MM.1S (cell line): ENCODE measurements at places on chromosomes 7 and 10.

- DNase-seq, result no peak
Measured at GRCh38 chr10:60536529-60537114, 146.9 kb upstream of the ANK3 start.

DNA sequence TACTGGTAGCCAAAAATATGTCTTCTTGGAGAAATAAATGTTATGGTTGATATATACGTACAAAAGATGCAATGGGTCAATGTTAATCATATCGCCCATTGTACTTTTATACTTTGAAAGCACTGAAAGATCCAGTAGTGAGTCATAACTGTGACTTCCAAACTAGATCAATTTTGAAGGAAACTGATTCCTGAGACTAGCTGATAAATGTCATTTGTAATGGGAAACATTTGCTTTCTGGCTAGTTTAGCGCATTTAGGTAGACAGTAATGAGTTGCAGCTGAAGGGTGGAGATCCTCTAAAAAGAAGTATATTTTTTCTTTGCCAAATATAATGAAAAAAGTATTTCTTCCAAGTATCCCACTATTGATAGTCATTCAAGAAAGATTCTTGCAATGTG is 53.5 kb upstream of the ARHGAP21 start:
- no peak for DNase-seq

GRCh38 chr7:149770728-149771636 is 2.4 kb downstream of the ZNF467 start:
- no peak for DNase-seq

- DNase-seq, result no peak
Measured at GRCh38 chr7:135527025-135527424, 17.1 kb upstream of the CNOT4 start.

DNA sequence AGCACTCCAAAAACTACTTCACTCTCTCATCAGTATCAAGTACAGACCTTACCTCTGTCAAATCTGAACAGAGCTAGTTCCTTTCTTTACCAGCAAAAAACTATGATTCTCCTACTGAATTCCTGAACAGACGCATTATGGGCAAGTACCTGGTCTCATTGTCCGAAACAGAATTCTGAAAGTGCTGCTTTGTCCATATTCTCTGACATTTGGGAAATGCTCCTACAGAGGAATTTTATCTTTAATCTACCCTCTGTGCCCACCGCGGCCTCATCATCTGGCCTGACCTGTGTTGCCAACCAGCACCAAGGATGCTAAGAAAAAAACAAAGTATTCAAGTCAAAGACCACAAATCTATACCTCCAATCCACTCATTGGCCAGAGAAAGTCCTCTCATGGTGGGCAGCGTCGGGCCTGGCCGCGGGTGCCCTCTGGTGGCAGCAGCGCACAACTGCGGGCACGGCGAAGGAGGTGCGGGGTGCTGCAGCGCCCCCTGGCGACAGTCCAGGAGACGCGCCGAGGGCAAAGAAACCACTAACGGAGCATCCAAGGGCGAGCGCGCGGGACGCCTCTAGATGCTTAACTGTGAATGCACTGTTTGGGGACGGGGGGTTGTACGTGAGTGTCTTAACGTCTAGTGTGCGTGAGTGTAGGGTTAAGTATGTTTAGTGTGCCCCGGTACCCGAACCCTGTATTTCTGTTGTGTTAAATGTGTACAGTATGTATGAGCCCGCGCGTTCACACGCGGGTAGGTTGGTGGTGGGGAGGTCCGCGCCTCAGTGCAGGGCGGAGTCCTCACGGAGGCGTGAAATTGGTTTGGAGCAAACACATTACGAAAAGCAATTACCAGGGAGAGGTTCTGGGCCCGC is 5.0 kb upstream of the GBX1 start:
- peak; percentile 77 for DNase-seq

DNA sequence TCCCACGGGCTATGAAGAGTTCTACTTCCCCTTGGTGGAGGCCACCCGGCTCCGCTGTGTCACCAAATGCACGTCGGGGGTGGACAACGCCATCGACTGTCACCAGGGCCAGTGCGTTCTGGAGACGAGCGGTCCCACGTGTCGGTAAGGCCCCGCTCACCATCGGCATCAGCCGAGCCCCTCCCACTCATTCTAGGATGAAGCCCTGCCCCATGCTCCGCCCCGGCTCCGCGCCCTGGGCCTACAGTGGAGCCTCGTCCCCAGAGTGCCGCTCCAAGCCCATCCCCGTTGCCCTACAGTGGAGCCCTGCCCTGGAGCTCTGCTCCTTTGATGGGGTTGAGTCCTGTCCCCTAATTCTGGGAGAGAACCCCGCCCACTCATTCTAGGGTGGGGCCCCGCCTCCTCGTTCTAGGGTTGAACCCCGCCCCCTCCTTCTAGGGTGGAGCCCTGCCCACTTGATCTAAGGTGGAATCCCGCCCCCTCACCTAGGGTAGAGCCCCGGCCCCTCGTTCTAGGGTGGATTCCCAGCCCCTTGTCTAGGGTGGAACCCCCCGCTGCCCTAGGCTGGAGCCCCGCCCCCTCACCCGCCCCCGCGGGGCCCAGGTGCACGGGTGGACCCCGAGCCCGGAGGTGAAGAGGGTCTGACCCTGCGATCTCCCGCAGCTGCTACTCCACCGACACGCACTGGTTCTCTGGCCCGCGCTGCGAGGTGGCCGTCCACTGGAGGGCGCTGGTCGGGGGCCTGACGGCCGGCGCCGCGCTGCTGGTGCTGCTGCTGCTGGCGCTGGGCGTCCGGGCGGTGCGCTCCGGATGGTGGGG is 3.4 kb upstream of the MUC12 start:
- peak; percentile 42 for DNase-seq

DNA sequence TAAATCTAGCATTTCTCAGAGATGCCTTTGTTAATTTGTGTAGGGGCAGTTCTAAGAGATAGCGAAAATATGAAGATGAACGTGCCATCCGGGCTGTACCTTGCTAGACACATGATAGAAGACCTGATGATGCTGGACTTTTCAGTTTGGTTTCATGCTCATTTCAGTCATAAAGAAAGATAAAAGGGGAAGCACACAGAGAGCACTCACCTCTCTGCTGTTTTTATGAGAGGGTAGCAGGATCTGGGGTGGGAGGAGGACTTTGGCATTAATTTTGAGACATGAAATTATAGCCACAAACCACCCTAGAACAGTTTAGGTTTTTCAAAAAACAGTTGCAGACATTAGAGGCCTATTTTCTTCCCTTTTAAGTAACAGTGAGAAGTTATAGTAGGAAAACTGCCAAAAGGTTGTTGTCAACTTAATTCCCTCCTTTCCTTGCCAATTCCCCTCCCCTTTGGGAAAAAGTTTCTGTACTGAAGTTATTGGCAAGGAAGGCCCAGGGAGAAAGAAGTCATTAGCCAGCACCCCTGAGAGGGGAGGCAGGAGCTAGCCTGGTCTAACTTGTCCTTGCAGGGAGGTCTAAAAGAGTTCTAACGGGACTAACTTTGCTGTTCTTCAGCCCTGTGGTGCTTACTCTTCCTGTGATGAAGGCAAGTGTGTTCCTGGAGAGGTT is 2.6 kb downstream of the ST7 start:
- DNase-seq, result no peak
